Lung (tissue), 17 donors: ENCODE measurements at places on chromosomes 2 and 18.

DNA sequence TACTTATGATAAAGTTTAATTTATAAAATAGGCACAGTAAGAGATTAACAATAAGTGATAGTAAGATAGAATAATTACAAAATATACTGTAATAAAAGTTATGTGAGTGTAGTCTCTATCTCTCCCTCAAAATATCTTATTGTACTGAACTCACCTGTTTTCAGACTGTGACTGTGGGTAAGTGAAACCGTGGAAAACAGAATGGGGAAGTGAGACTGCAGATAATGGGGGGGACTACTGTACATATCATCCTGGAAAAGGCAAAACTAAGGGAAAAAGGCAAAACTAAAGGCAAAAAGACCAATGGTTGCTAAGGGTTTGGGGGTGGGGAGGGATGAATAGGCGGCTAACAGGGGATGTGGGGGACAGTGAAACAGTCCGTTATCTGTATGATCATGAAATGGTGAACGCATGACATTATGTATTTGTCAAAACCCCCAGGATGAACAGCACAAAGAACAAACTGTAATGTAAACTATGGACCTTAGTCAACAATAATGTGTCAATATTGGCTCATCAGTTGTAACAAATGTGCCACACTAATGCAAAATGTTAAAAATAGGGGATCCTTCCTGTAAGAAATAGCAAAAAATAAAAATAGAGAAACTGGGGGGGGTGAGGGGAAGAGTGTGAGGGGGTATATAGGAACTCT is 93.8 kb downstream of the EPB41L3 start:
- H3K4me3 ChIP-seq, result no peak overlapping the region
- no peak overlapping the region for H3K27ac ChIP-seq
- no peaks in the 10 kb centered on the region for H3K27me3 ChIP-seq
- peaks cover 2% of the 10 kb centered on the region for H3K4me1 ChIP-seq
- no peak for DNase-seq
- no peaks in the 10 kb centered on the region for H3K36me3 ChIP-seq

DNA sequence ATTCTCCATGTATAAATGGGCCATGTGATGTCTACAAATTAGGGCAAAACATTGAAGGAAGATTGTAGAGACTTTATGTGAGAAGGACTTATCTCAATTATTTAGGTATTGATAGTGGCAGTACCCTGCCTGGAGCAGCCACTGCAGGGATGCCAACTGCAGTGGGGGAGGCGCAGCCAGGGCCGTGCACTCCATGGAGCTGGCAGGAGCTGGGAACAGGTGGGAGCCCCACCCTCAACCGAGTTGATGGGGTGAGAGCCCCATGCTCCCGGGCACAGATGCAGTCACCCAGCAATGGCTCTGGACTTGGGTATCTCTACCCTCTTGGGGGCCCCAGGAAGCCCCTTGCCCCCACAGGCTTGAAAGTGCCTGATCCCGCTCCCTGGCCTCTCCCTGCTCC is 564.3 kb downstream of the SLC4A3 start:
- H3K27ac ChIP-seq, result no peak overlapping the region
- H3K4me3 ChIP-seq, result no peak overlapping the region
- H3K36me3 ChIP-seq, result no peaks in the 10 kb centered on the region
- no peaks in the 10 kb centered on the region for H3K27me3 ChIP-seq
- no peaks in the 10 kb centered on the region for H3K4me1 ChIP-seq
- no peak for DNase-seq

GRCh38 chr2:154507186-154507585 is 191.3 kb upstream of the KCNJ3 start:
- no peak overlapping the region for H3K4me3 ChIP-seq
- no peaks in the 10 kb centered on the region for H3K27me3 ChIP-seq
- no peak overlapping the region for H3K27ac ChIP-seq

DNA sequence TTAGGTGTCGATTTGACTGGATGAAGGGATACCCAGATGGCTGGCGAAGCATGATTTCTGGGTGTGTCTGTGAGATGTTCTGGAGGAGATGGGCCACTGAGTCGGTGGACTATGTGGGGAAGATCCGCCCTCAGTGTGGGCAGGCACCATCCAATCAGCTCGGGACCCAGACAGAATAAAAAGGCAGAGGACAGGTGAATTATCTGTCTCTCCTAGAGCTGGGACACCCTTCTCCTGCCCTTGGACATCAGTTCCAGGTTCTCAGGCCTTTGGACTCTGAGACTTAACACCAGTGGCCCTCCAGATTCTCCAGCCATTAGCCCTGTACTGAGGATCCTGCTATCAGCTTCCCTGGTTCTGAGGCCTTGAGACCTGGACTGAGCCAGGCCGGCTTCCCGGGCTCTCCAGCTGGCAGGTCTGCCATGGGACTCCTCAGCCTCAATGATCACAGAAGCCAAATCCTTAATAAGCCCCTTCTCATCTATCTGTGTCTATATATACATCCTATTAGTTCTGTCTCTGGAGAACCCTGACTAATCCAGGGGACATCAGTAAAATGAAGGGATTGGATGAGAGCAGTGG is 11.7 kb downstream of the PROC start:
- H3K4me3 ChIP-seq, result no peak overlapping the region
- H3K27me3 ChIP-seq, result no peaks in the 10 kb centered on the region
- H3K27ac ChIP-seq, result no peak overlapping the region
- no peak for DNase-seq
- H3K4me1 ChIP-seq, result no peaks in the 10 kb centered on the region

- DNase-seq, result peak; percentile 48
- no peaks in the 10 kb centered on the region for H3K27me3 ChIP-seq
- no peak overlapping the region for H3K27ac ChIP-seq
- no peak overlapping the region for H3K4me3 ChIP-seq
- no peaks in the 10 kb centered on the region for H3K4me1 ChIP-seq
Observed at GRCh38 chr2:16615687-16616615, 49.7 kb downstream of the CYRIA start.

GRCh38 chr2:111209045-111209514 is 88.4 kb downstream of the BCL2L11 start:
- H3K4me3 ChIP-seq, result no peak overlapping the region
- no peaks in the 10 kb centered on the region for H3K27me3 ChIP-seq
- no peak overlapping the region for H3K27ac ChIP-seq
- DNase-seq, result no peak
- H3K36me3 ChIP-seq, result no peaks in the 10 kb centered on the region

DNA sequence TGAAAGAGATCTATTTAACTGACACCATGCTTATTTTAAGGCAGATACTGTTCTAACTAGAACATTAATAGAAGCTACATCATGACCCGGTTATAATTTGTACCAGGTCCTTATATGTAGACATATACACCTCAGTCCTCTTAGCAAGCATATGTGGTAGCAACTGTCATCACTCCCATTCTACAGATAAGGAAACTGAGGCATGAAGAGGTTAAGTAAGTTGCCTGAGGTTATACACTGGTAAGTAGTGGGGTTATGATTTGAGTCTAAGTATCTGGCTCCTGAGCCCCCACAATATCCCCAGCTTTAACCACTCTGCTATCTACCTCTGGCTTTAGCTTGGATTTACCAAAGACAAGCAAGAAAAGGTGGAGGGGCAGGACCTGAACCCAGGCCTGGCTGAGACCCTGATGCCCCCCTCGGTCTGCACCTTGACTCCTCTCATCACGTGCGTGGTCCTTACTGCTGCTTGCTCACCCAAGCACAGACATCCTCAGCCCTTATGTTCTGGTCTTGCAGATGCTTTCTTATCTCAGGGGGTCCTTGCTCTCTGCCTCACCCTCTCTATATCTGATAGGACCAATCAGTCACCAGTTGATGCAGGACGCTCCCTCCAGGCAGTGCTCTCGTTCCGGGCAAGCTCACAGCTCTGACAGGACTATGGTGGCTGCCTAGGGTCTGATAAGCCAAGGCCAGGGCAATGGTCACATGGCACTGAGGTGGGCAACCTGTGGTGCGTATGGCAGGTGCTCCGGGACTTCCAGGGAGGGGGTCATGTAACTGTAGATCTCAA is 4.0 kb downstream of the DYSF start:
- no peak for DNase-seq
- peak overlapping the region; percentile 62 for H3K27ac ChIP-seq
- peaks cover 8% of the 10 kb centered on the region for H3K27me3 ChIP-seq

DNA sequence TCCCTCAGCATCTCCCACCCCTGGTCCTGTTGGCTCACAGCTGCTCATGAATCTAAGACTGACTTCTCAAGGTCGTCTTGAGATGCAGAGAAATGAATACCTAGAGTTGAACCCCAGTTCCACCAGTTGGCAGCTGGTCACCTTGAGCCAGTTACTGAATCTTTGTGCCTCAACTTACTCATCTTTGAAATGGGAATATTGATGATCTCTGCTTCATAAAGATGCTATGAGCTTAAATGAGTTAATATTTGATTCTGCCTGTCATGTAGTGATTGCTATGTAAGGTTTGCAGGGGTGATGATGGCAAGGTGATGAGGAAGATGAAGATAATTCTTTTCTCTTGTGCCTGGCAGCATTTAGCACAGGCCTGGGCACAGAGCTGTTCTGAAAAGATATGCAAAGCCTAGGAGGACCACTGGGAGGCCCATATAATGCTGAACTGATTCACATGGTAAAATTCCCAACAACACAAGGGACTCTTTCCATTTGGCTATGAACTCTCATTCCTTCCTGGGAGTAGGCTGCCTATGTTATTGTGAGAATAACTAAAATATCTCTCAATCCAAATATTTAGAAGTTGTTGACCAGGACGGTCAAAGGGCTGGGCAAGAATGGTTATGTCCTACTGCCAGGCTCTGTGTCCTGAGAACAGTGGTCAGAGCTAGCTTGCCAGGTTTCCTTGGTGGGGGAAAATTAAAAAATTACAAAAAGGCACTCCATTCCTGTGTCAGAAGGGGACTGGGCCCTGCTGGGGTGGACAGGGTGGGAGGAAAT is 70.9 kb downstream of the APOB start:
- H3K4me1 ChIP-seq, result peaks cover 4% of the 10 kb centered on the region
- no peak overlapping the region for H3K4me3 ChIP-seq
- H3K36me3 ChIP-seq, result no peaks in the 10 kb centered on the region
- peaks cover 7% of the 10 kb centered on the region for H3K27me3 ChIP-seq

GRCh38 chr2:18903750-18904149 is 314.4 kb upstream of the NT5C1B start:
- peaks cover 8% of the 10 kb centered on the region for H3K4me1 ChIP-seq
- H3K36me3 ChIP-seq, result no peaks in the 10 kb centered on the region
- H3K27me3 ChIP-seq, result no peaks in the 10 kb centered on the region
- DNase-seq, result no peak
- H3K27ac ChIP-seq, result no peak overlapping the region

GRCh38 chr2:137947728-137948336 is 16.4 kb upstream of the HNMT start:
- no peaks in the 10 kb centered on the region for H3K27me3 ChIP-seq
- H3K27ac ChIP-seq, result no peak overlapping the region
- no peaks in the 10 kb centered on the region for H3K36me3 ChIP-seq
- DNase-seq, result peak; percentile 78

- DNase-seq, result no peak
- H3K4me1 ChIP-seq, result no peaks in the 10 kb centered on the region
- no peaks in the 10 kb centered on the region for H3K27me3 ChIP-seq
- H3K27ac ChIP-seq, result no peak overlapping the region
- no peak overlapping the region for H3K4me3 ChIP-seq
- H3K36me3 ChIP-seq, result no peaks in the 10 kb centered on the region
Observed at GRCh38 chr2:207459990-207460757, 69.6 kb upstream of the CREB1 start.

DNA sequence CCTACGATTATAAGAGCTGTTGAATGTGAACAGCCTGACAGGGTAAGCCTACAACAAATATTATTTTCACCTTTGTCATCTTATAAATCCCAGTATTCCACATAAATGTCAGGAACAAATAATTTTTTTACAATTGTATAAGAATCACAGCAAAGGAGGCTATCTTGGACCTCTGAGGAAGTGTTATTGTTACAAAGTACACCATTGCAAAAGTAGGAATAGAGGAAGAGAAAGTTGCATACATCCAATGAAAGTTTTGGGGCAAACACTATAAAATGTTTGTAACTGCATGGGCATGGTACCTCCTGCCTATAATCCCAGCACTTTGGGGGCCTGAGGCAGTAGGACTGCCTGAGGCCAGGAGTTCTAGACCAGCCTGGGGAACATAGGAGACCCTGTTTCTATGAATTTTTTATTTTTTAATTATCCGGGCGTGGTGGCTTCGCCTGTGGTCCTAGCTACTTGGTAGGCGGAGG is 715 bp upstream of the MEMO1 start:
- H3K27me3 ChIP-seq, result no peaks in the 10 kb centered on the region
- H3K36me3 ChIP-seq, result no peaks in the 10 kb centered on the region
- H3K4me1 ChIP-seq, result peaks cover 9% of the 10 kb centered on the region
- peak overlapping the region; percentile 96 for H3K27ac ChIP-seq
- no peak overlapping the region for H3K4me3 ChIP-seq

GRCh38 chr2:102460467-102460866 is 12.6 kb upstream of the SLC9A4 start:
- no peaks in the 10 kb centered on the region for H3K4me1 ChIP-seq
- no peak overlapping the region for H3K27ac ChIP-seq
- DNase-seq, result no peak
- no peaks in the 10 kb centered on the region for H3K36me3 ChIP-seq
- H3K4me3 ChIP-seq, result no peak overlapping the region
- no peaks in the 10 kb centered on the region for H3K27me3 ChIP-seq

DNA sequence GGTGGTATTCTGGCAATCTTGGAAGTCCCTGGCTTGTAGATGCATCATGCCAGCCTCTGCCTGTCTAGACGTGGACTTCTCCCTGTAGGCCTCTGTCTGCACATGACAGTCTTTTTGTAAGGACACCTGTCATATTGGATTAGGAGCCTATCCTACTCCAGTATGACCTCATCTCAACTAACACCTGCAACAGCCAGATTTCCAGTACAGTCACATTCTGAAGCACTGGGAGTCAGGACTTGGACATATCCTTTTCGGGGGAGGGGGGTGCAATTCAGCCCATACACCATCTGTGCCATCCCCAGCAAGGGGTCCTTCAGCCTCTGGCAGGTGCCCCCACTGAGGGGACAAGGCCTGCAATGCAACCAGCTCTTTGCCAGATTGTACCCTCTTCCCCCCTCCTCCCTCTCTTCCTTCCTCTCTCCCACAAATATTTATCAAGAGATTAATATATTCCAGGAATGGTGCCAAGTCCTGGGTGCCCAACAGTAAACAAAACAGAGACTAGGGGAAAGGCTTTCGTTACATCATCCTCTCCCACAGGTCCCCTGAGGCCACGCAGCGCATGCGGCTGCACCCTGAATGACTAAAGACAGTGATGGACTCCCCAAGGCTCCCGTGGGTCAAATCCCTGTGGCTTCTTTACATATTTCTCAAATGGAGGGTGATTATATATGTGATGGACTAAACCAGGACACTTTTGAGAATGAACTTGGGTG is 20.5 kb upstream of the MYCN start:
- no peak overlapping the region for H3K4me3 ChIP-seq
- H3K27me3 ChIP-seq, result peaks cover 7% of the 10 kb centered on the region
- no peak overlapping the region for H3K27ac ChIP-seq

DNA sequence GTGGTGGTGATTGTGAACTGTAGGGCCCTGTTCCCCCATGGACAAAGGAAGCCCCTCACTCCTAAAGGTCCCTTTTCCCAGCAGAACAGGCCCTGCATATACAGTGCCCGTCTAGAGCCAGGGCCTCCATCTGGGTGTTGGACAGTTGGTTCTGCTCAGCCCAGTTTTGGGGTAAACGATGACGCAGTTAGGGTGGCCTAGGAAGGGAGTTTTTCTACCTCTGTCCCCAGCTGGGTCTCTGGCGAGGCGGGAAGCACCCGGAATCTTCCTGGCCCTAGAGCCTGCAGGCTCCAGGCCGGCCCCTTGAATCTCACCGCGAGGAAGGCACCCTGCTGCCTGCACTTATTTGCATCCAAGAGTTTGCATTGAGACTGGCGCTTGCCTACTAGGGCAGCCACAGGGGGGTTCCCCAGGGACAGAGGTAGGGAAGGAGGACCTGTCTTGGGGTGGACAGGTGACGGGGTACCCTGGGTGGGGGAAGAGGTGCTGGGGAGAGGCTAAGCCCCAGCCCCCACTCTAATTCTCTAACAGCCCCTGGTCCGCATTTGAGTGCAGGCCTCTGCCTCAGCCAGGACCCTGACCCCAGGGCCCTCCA is 529 bp upstream of the MTA3 start:
- H3K4me1 ChIP-seq, result no peaks in the 10 kb centered on the region
- H3K4me3 ChIP-seq, result no peak overlapping the region
- H3K36me3 ChIP-seq, result peaks cover 2% of the 10 kb centered on the region
- H3K27ac ChIP-seq, result peak overlapping the region; percentile 13
- H3K27me3 ChIP-seq, result no peaks in the 10 kb centered on the region
